ENCODE measurements at places on chromosomes 4 and X. TPM values are rescaled to one million over a fixed set of nuclear protein-coding genes. Genes with fewer than 3 reads are reported as not detected.

The BRCC3 gene
- 12.1 TPM for total RNA-seq

The FHIP1A gene
- 3.0 TPM for total RNA-seq

The CYLC1 gene
- not detected for total RNA-seq

The ARAP2 gene
- not detected for total RNA-seq

The TMEM128 gene
- total RNA-seq, result 50.8 TPM

The AWAT2 gene
- not detected for total RNA-seq

The ZC4H2 gene
- total RNA-seq, result 2.2 TPM

The USP9X gene
- total RNA-seq, result 51.8 TPM

The GCNA gene
- total RNA-seq, result not detected

The HSFX2 gene
- not detected for total RNA-seq

The GSX2 gene
- not detected for total RNA-seq

The ODAM gene
- not detected for total RNA-seq

The TMEM31 gene
- total RNA-seq, result not detected

The CXorf49 gene
- total RNA-seq, result not detected

The MFAP3L gene
- total RNA-seq, result not detected

The COL25A1 gene
- total RNA-seq, result 0.16 TPM

The GUCY1B1 gene
- 1.0 TPM for total RNA-seq

The AFP gene
- total RNA-seq, result not detected

The TIGD2 gene
- 25.9 TPM for total RNA-seq

The TMEM185A gene
- 35.1 TPM for total RNA-seq

The AKAP14 gene
- not detected for total RNA-seq

The IL1RAPL1 gene
- total RNA-seq, result not detected

The RIPPLY1 gene
- not detected for total RNA-seq

The F8A3 gene
- 5.6 TPM for total RNA-seq

The MAD2L1 gene
- total RNA-seq, result 100 TPM

The NEUROG2 gene
- total RNA-seq, result 0.03 TPM

The NAA11 gene
- total RNA-seq, result not detected

The ZFP92 gene
- total RNA-seq, result not detected

The TIGD4 gene
- not detected for total RNA-seq

The SMIM10 gene
- 10.7 TPM for total RNA-seq

The CYP2U1 gene
- 9.3 TPM for total RNA-seq

The TEX11 gene
- 41.4 TPM for total RNA-seq

The POLN gene
- total RNA-seq, result 0.61 TPM

The HMX1 gene
- total RNA-seq, result not detected

The KLHL34 gene
- total RNA-seq, result not detected

The RTL9 gene
- total RNA-seq, result 0.11 TPM

The SNX25 gene
- 22.3 TPM for total RNA-seq

The TCEAL9 gene
- total RNA-seq, result 277 TPM

The BCORL1 gene
- 0.47 TPM for total RNA-seq

The SPANXB1 gene
- total RNA-seq, result not detected

The ANKRD37 gene
- total RNA-seq, result 15.1 TPM

The HERC5 gene
- total RNA-seq, result 4.9 TPM

The RNF175 gene
- not detected for total RNA-seq
